ENCODE measurements at places on chromosomes 16 and 17.

GRCh38 chr17:76337413-76337777, 16.3 kb downstream of the PRPSAP1 start:
- DNase-seq = no peak

- no peak for DNase-seq
These were observed 33.5 kb downstream of the CA10 start for GRCh38 chr17:52124993-52125392.

DNA sequence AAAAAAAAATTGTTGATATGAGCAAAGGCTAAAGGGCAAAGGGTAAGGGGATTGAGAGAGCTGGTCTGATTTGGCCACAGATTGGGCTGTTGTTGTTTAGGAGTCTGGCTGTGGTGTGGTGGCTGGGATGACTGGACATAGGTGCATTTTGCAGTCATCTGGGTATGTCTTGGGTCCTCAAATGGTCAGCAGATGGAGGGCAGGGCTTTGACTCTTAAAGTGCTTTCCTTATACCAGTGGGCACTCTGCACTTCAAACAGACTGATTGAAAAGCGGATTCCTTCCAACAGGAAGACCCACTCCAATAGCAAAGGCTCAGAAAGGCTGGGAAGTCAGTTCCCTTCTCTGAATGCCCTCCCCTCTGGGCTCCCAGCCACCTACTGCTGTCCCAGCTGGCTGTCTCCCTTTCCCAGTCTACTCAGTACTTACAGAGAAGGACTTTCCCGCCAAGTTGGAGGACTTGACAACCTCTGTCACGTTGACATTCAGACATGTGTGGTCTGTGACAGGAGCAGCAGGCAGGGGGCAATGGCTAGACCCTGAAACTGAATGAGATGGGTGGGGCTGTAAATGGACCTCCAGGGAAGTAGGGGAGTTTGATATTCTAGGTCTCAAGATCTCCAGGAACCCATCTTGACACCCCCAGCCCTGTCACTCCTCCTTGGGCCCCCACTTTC, 19.6 kb upstream of the MFSD6L start:
- no peak for DNase-seq

- DNase-seq = no peak
These were observed 68.7 kb downstream of the AATF start for GRCh38 chr17:37017404-37017803.

GRCh38 chr16:12925026-12925800, 23.8 kb downstream of the SHISA9 start:
- no peak for DNase-seq

- DNase-seq = no peak
These were observed 26.0 kb downstream of the KCNJ16 start for GRCh38 chr17:70100983-70101382.

GRCh38 chr17:3015890-3016289, 47.5 kb downstream of the OR1D5 start:
- no peak for DNase-seq

GRCh38 chr17:44921122-44921882, 6.0 kb upstream of the GFAP start:
- no peak for DNase-seq

- DNase-seq = no peak
These were observed 442.7 kb upstream of the CDH8 start for GRCh38 chr16:62478903-62479458.

GRCh38 chr16:30842971-30843370, 50.9 kb downstream of the BCL7C start:
- no peak for DNase-seq

- no peak for DNase-seq
These were observed 68.4 kb upstream of the NACA2 start for GRCh38 chr17:61659437-61659836.

DNA sequence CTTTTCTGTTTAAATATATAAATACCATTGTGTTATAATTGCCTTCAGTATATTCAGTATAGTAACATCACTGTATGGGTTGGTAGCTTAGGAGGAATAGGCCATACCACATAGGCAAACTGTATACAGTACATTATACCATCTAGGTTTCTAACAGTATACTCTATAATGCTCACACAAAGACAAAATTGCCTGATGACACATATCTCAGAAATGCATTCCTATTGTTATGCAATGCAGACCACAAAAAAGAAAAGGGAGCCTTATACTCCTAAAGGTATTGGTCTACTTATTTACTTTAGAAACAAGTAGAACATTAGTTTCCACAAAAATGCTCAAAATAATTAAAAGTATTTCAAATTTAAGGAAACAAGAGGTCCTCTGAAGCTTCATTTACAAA, 47.9 kb downstream of the SETD6 start:
- no peak for DNase-seq

DNA sequence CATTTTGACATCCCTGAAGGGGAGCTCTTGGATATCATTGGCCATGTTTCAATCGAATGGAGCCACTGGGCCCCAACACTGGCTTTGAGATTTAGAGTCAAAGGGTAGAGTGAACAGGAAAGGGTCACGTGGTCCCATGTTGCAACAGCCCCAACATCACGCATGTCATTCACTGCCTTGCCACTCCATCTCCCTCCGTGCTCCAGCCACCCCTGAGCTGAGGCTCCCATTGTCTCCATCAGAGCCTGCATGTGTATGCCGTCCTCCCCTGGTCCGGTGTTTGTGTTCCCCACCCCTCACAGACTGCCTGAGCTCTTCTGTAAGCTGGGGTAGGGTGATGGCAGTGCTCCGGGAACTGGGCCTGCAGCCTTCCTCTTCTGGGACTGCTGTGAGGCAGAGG, 12.1 kb downstream of the NFE2L1 start:
- no peak for DNase-seq

- no peak for DNase-seq
These were observed 1.2 kb upstream of the MSLN start for GRCh38 chr16:759110-759910.

GRCh38 chr17:39667945-39668924, at the start of gene PNMT:
TSS of gene PNMT (plus strand) at chr17:39668453. CDS start at chr17:39668476, 23 bp downstream.
- DNase-seq = no peak

GRCh38 chr17:80873307-80873951, 118.2 kb upstream of the CHMP6 start:
- DNase-seq = no peak

- no peak for DNase-seq
These were observed 86.6 kb upstream of the BRD7 start for GRCh38 chr16:50455288-50455845.

DNA sequence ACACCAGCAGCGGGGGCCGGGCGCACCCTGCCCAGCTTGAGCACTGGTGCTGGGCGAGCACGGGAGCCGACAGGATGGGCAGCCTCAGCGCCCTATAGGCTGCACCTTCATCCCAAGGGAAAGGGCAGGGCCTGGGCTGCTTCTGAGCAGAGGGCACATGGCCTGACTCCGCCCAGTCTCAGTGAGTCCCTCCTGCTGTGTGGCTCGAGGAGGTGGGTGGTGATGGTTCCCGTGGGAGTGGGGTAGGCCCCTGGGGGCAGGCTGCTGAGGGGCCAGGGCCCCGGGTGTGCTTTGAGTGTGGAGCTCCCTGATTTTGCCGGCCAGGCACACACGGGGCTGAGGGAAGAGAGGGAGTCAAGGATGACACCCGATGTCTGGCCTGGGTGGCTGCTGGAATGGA, 37.9 kb downstream of the TSC2 start:
- DNase-seq = no peak

- DNase-seq = no peak
These were observed 12.2 kb upstream of the CCL5 start for GRCh38 chr17:35892091-35893035.

GRCh38 chr17:78764871-78765270, 17.2 kb downstream of the CYTH1 start:
- no peak for DNase-seq

DNA sequence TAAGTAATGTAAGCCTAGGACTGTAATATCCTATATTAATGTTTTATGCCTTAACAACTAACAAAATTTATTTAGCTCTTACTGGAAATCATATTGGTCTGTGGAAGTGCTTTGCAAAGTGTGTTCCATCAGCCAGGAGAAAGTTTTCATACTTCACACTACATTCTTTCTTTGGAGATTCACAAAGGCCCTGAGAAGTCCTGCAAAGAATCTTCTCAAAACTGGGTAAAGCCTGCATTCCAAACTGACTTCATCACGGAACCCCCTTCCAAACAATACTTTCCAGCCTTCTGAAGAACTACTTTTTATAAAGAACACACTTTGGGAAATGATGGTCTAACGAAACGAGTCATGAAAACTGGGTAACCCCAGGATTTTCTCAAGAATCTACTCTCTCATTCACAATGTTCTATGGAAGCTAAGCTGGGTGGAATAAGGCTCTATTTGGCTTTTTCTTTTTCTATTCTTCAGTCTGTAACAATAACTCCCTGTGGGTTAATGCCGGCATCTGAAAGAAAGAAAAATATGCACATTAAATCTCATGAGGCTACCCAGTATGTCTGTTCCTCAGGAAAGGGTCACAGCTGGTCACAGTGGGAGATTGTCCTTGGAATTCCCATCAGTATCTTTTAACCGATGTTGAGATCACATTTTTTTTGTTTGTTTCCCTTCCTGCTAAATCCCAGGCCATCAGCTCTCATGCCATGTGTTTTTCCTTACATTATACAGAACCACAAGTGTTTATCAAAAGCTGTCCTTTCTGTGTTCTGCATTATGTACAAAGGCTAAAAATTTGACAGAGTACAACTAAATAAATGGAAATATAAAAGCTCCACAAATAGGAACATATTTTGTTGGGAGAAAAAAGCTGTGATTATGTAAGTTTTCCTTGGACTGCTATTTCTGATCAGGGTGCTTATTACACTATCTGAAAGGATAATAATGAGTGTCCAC, 12.8 kb upstream of the AKAP1 start:
- no peak for DNase-seq

- DNase-seq = no peak
These were observed 10.2 kb downstream of the NARF start for GRCh38 chr17:82468692-82469091.
